Naive thymus-derived CD8-positive, alpha-beta T cell (primary cell): ENCODE measurements at places on chromosomes 5 and 9.
A peak's percentile ranks its signal among the peaks of the same experiment; 100 is the strongest.

DNA sequence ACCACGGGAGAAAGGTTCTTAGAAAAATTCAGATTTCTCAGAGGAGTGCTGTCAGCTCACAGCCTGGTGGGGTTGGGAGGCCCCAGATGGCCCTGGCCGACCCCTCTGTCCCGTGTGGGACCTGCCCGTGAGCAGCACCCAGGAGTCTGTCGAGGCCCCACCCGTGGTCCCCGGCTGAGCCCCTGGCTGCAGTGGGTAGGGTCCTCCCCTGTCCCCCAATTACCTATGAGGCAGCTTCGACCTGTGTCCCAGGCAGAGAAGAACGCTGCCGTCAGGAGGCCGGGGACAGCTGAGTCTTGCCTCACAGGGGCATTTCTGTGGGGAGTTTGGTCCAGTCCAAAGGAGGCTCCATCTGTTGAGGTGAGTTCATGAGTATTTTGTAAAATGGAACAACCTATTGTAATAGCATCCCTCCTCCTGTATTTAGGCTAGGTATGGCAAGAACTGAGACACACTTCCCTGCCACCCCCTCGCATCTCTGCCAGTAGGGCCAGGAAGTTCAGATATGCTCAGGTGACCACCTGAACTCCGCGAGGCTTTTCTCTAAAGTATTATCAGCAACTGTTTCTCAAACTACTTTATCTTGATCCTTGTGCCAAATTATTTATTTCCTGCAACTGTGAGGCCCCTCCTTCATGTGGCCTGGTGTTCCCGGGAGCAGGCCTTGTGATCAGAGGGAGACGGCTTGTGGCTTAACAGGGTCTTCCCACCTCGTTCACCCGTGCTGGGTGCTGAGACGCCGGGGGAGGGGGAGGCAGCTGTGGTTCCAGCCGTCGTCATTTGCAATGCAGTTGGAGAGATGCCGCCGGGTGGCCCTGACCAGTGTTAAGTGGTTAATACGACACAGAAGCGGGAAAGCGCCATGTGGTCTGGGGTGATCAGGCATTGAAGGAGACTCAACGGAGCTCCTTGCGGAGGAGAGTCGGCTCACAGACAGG is 1.7 kb downstream of the AHRR start:
- no peaks in the 10 kb centered on the region for H3K36me3 ChIP-seq
- peak overlapping the region; percentile 54 for H3K4me3 ChIP-seq
- H3K27me3 ChIP-seq, result peaks cover 48% of the 10 kb centered on the region
- DNase-seq, result no peak
- no peak overlapping the region for H3K27ac ChIP-seq
- peaks cover 12% of the 10 kb centered on the region for H3K4me1 ChIP-seq

DNA sequence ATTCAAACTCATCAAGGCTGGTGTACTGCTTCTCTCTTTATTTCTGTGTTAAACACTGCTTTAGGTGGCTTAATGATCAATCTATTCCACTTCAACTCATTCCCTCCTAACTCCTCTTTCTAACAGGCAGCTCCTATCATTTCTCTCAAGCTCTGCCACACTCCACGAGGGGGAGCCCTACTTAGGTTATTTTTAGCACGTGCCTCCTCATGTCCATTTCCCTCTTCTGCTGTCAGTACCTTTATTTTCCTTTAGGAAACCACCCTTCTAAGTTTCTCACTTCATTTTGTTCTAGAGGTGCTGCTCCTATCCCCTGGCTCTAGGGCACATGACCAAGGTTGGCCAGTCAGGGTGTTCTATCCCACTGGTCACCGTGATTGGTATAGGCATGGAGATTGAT is 6.7 kb upstream of the BRINP1 start:
- H3K27me3 ChIP-seq, result peaks cover 10% of the 10 kb centered on the region
- H3K36me3 ChIP-seq, result peaks cover 4% of the 10 kb centered on the region
- no peak overlapping the region for H3K27ac ChIP-seq

DNA sequence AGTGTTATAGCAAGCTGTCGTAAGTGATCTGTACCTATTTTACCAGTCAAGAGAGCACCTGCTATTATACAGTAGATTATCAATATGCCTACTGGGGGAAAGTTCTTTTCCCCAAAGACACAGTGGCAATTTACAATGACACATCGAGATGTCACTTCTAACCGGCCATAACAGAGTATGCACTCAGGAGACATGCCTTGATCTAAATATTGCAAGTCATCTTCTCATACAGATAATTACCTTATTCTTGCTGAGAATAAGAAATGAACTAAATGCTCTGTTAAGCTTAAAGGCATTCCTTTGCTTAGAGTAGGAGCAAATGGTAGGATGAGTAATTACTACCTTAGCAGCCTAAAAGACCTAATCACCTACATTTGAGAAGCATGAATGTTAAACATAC is 71.6 kb downstream of the PKD2L2 start:
- H3K4me3 ChIP-seq, result no peak overlapping the region
- peaks cover 2% of the 10 kb centered on the region for H3K4me1 ChIP-seq
- no peaks in the 10 kb centered on the region for H3K36me3 ChIP-seq
- DNase-seq, result no peak
- H3K27me3 ChIP-seq, result no peaks in the 10 kb centered on the region

- DNase-seq, result no peak
- no peak overlapping the region for H3K27ac ChIP-seq
Observed at GRCh38 chr9:68755752-68756151, 50.7 kb downstream of the PIP5K1B start.

GRCh38 chr9:22107202-22108045 is 98.3 kb upstream of the CDKN2B start:
- no peak for DNase-seq
- peaks cover 4% of the 10 kb centered on the region for H3K36me3 ChIP-seq
- peaks cover 2% of the 10 kb centered on the region for H3K4me1 ChIP-seq

DNA sequence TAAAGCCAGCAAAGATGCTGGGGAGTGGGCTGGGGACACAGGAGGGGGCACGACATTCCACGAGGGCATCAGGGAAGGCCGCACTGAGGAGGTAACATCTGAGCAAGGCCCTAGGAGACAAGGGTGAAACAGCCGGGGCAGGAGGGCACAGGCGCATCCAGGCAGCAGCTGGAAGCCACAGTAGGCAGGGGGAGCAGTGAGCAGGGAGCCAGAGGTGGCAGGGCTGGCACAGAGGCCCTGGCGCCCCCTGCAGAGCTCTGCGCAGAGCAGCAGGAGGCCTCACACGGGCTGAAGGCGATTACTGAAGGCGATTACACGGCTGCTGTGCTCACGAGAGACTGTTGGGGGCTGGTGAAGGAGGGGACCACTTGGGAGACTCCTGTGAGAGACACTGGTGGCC is 15.4 kb downstream of the LMAN2 start:
- H3K27ac ChIP-seq, result no peak overlapping the region
- H3K4me1 ChIP-seq, result peaks cover 24% of the 10 kb centered on the region
- peaks cover 6% of the 10 kb centered on the region for H3K36me3 ChIP-seq
- no peak for DNase-seq

DNA sequence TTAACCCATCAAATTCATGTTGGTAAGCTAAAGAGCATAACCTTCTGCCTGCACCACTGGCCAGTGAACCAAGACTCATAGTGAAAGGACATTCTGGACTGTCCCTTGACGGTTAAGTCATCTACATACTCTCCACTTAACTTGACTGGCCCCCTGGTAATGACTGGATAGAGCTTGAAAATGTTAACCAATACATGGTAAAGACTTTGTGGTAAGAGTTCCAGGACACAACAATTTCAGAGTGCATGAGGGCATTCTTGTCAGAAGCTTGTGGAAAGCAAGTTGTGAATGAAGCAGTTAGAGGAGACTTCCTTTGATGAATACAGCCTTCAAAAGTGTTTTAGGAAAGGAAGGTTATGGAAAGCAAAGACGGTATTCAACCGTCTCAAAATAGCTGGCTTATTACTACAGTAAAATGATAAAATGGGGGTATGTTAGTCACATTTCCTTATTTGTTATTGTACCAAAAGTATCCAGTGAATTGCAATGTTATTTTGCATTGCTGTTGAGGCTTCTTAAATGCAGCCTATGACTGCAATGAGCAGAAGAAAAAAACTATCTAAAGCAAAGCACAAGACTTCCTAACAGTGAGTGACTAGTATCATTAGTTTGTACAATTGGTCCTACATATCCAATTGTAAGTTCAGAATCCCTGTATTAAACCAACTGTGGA is 47.2 kb upstream of the DAB2 start:
- H3K4me1 ChIP-seq, result no peaks in the 10 kb centered on the region
- no peak overlapping the region for H3K4me3 ChIP-seq
- H3K27ac ChIP-seq, result no peak overlapping the region
- peaks cover 12% of the 10 kb centered on the region for H3K27me3 ChIP-seq
- DNase-seq, result no peak

DNA sequence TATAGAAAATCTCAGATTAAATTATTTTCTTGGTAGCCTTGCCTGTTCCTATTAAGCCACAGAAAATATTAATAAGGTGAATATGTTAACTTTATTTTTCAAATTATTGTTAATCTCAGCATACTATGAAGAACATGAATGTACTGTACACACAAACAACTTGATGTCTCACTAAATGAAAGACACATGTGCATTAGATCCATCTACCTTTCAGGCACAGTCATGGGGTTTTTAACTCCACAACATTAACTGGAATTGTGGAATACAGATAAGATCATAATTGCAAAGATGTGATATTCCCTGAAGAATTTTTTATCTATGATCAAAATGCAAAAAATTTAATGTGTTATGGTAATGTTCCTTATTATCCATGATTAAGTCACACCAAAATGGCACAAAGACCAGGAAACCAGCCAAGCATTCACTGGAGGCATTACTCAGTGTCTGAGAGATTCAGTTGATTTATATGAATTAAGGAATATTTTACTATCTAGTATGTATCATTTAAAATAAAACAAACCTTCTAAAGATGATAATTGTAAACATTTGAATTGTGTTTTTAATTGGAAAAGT is 150.0 kb upstream of the VCAN start:
- no peaks in the 10 kb centered on the region for H3K27me3 ChIP-seq
- no peak overlapping the region for H3K4me3 ChIP-seq
- H3K4me1 ChIP-seq, result no peaks in the 10 kb centered on the region
- H3K27ac ChIP-seq, result no peak overlapping the region

DNA sequence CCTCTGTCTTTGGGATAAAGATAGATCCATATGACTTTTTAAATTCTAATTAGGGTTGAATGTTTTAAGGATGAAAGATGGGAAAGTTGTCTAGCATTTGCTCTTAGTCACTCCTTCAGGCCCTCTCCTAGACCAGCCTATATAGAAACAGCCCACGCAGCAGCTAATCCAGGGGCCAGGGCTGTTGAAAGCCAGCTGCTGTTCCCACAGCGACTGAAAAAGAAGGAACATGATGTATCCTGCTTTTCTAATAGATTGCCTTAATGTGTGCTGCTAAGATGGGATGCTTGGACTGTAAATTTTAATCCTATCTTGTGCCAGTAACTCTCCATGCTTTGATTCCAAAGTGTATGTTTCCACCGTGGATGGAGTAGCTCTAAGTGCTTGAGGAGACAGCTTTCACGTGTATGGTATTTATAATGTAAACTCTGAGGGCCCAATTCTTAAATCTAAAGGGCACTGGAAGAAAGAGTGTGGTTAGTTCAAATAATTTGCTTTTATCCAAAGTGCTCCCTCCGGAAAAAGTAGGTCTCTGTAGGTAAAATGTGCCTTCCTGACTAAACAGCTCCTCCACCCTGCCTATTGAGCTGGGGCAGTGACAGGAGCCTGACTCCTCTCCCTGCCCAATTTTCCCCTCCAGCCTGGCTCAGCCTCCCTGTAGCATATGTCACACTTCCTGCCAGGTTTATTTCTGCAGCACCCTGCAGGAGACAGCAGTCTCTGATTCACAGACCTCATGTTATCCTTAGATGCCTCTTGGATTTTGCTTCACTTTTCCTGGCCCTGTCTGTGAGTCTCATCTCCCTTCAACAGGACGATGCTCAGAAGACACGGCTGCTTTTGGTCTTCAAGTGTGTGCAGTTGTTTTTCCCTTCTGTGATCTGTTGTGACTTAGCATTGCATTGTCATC is 33.2 kb downstream of the SLC36A1 start:
- H3K4me3 ChIP-seq, result no peak overlapping the region
- no peaks in the 10 kb centered on the region for H3K4me1 ChIP-seq
- DNase-seq, result no peak
- H3K36me3 ChIP-seq, result peaks cover 37% of the 10 kb centered on the region

GRCh38 chr9:134554373-134555093 is 87.1 kb upstream of the COL5A1 start:
- H3K4me3 ChIP-seq, result no peak overlapping the region
- peaks cover 8% of the 10 kb centered on the region for H3K27me3 ChIP-seq
- no peak overlapping the region for H3K27ac ChIP-seq
- no peak for DNase-seq
- no peaks in the 10 kb centered on the region for H3K36me3 ChIP-seq
- peaks cover 4% of the 10 kb centered on the region for H3K4me1 ChIP-seq

- no peak overlapping the region for H3K27ac ChIP-seq
- peaks cover 29% of the 10 kb centered on the region for H3K36me3 ChIP-seq
- H3K4me1 ChIP-seq, result peaks cover 15% of the 10 kb centered on the region
Observed at GRCh38 chr9:112496074-112496722, 9.6 kb downstream of the KIAA1958 start.

GRCh38 chr9:92100237-92100911 is 14.8 kb downstream of the SPTLC1 start:
- H3K27me3 ChIP-seq, result no peaks in the 10 kb centered on the region
- H3K4me1 ChIP-seq, result peaks cover 31% of the 10 kb centered on the region
- H3K4me3 ChIP-seq, result no peak overlapping the region
- H3K36me3 ChIP-seq, result peaks cover 48% of the 10 kb centered on the region
- no peak for DNase-seq
- no peak overlapping the region for H3K27ac ChIP-seq

DNA sequence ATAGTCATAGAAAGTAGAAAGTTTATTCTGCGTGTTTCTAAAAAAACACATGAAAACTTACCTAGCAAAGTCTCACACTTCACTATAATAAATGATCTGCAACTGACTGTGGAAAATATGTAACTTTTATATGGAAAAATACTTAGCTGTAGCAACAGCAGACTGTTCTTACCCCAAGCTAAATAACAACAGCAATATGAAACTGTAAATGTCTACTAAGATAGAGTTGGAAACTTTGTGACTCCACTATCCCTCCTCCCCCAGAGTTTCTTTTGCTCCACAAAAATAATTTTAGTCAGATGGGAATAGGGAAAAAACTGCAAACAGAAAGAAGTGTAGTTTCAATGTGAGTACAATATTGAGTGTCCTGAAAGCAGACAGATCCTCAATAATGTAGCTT is 21.0 kb downstream of the MLLT3 start:
- no peak overlapping the region for H3K27ac ChIP-seq
- peaks cover 16% of the 10 kb centered on the region for H3K36me3 ChIP-seq
- H3K4me3 ChIP-seq, result no peak overlapping the region
- no peak for DNase-seq
- no peaks in the 10 kb centered on the region for H3K27me3 ChIP-seq

DNA sequence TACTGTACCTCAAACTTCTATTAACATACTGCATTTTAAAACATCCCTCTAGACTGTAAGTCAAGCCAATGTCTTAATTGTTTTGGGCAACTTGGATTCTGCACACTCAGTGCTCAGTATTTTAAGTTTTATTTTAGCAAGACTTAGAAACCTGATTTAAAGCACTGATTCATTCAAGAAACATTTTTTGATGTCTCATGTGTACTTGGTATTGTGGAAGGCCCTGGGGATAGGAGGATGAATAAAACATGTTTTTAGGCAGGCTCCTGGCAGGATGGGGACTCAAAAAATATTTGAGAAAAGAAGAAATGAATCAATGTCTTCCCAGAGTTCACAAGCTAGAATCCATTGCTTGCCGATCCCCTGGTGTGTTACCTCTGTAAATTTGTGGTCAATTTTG is 334.0 kb upstream of the PUM3 start:
- H3K4me3 ChIP-seq, result no peak overlapping the region
- H3K27me3 ChIP-seq, result peaks cover 53% of the 10 kb centered on the region
- DNase-seq, result no peak
- H3K27ac ChIP-seq, result no peak overlapping the region
